Naive thymus-derived CD8-positive, alpha-beta T cell (primary cell): ENCODE measurements at places on chromosomes 13 and 19.

GRCh38 chr19:917323-918151 is at the start of gene KISS1R:
Gene KISS1R (plus strand): TSS chr19:917333. CDS start chr19:917503, 170 bp downstream.
- no peak within 1 kb of the TSS for H3K27ac ChIP-seq
- H3K27me3 ChIP-seq = peaks cover 2% of the 10 kb centered on the region
- no peaks in the 10 kb centered on the region for H3K36me3 ChIP-seq
- H3K4me3 ChIP-seq = peak within 1 kb of the TSS; percentile 79
- H3K4me1 ChIP-seq = peaks cover 22% of the 10 kb centered on the region

GRCh38 chr19:410243-410781 is 1.4 kb upstream of the C2CD4C start:
- peaks cover 7% of the 10 kb centered on the region for H3K27me3 ChIP-seq
- no peaks in the 10 kb centered on the region for H3K36me3 ChIP-seq
- no peak overlapping the region for H3K4me3 ChIP-seq
- DNase-seq = peak; percentile 49
- peaks cover 6% of the 10 kb centered on the region for H3K4me1 ChIP-seq
- H3K27ac ChIP-seq = no peak overlapping the region

- no peaks in the 10 kb centered on the region for H3K4me1 ChIP-seq
- H3K36me3 ChIP-seq = no peaks in the 10 kb centered on the region
- no peak for DNase-seq
- no peaks in the 10 kb centered on the region for H3K27me3 ChIP-seq
These were observed 40.6 kb downstream of the CCDC122 start for GRCh38 chr13:43838909-43839308.

DNA sequence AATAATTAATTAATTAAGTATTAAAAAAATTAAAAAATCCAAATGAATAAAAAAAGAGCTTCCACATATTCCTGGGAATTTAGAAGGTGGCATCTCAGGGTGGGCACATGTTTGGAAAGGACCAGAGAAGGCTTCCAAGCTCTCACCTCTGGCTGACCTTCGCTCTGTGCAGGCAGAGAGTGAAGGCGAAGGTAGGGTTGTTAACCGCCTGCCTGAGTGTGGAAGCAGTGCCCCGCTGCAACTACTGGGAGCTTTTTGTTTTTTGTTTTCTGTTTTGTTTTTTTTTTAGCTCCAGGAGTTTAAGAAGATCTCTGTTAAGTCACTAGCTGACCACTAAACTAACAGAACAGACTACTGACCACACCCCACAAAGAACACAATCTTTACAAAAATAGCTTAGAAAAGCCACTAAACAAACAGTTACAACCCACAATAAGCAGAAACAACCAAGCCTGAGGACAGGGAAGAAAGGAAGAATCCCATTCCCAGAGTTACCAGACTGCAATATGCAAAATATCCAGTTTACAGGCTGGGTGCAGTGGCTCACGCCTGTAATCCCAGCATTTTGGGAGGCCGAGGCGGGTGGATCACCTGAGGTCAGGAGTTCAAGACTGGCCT is 11.4 kb downstream of the ZNF541 start:
- no peak overlapping the region for H3K4me3 ChIP-seq
- H3K27me3 ChIP-seq = no peaks in the 10 kb centered on the region
- DNase-seq = no peak
- no peaks in the 10 kb centered on the region for H3K36me3 ChIP-seq
- H3K4me1 ChIP-seq = no peaks in the 10 kb centered on the region
- no peak overlapping the region for H3K27ac ChIP-seq

- H3K4me1 ChIP-seq = no peaks in the 10 kb centered on the region
- no peak overlapping the region for H3K4me3 ChIP-seq
- no peak for DNase-seq
- no peaks in the 10 kb centered on the region for H3K27me3 ChIP-seq
- H3K27ac ChIP-seq = no peak overlapping the region
These were observed 43.2 kb upstream of the ERICH6B start for GRCh38 chr13:45658586-45659235.

- DNase-seq = no peak
- H3K36me3 ChIP-seq = no peaks in the 10 kb centered on the region
- no peak overlapping the region for H3K27ac ChIP-seq
- no peak overlapping the region for H3K4me3 ChIP-seq
- H3K4me1 ChIP-seq = peaks cover 14% of the 10 kb centered on the region
These were observed 3.2 kb upstream of the SIX5 start for GRCh38 chr19:45772130-45772840.

GRCh38 chr19:39401549-39402345 is 4.9 kb upstream of the ZFP36 start:
- peak overlapping the region; percentile 96 for H3K27ac ChIP-seq
- H3K4me1 ChIP-seq = peaks cover 71% of the 10 kb centered on the region
- DNase-seq = peak; percentile 77
- peaks cover 12% of the 10 kb centered on the region for H3K36me3 ChIP-seq
- no peaks in the 10 kb centered on the region for H3K27me3 ChIP-seq

DNA sequence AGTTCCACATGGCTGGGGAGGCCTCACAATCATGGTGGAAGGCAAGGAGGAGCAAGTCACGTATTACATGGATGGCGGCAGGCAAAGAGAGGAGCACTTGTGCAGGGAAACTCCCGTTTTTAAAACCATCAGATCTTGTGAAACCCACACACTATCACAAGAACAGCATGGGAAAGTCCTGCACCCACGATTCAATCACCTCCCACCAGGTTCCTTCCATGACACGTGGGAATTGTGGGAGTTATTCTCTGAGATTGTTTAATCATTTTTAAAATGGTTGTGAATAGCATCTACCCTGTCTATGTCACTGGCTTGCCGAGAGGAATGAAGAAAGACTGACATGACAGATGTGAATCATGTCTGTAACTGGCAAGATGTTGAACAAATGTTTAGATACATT is 301.7 kb downstream of the HS6ST3 start:
- H3K4me1 ChIP-seq = no peaks in the 10 kb centered on the region
- DNase-seq = no peak
- H3K36me3 ChIP-seq = no peaks in the 10 kb centered on the region
- no peak overlapping the region for H3K27ac ChIP-seq
- no peak overlapping the region for H3K4me3 ChIP-seq
- no peaks in the 10 kb centered on the region for H3K27me3 ChIP-seq

DNA sequence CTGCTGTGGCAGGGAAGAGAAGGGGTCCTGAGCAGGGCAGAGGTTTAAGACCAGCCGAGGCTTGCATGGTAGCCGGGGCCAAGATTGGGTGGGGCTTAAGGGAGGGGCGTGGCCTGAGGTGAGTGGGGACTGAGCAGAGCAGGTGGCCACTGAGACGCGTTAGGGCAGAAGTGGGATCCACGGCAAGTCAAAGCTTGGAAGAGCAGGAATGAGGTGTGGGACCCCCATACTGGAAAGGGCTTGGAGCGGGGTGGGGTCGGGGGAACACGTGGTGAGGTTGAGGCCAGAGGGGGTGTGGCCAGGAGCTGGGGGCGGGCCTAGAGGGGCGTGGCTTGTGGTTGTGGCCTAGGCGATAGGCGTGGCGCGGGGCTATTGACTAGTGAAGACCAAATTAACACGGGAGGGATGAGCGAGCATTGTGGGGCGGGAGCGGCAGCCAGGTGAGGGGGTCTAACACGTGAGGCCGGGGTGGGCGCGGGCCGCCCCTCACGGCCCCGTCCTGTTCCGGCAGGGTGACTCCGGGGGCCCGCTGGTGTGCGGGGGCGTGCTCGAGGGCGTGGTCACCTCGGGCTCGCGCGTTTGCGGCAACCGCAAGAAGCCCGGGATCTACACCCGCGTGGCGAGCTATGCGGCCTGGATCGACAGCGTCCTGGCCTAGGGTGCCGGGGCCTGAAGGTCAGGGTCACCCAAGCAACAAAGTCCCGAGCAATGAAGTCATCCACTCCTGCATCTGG is 3.3 kb downstream of the CFD start:
- H3K27me3 ChIP-seq = no peaks in the 10 kb centered on the region
- H3K27ac ChIP-seq = peak overlapping the region; percentile 80
- H3K4me3 ChIP-seq = peak overlapping the region; percentile 71
- H3K4me1 ChIP-seq = peaks cover 9% of the 10 kb centered on the region

- H3K27me3 ChIP-seq = peaks cover 2% of the 10 kb centered on the region
- no peak overlapping the region for H3K27ac ChIP-seq
- H3K36me3 ChIP-seq = no peaks in the 10 kb centered on the region
- no peak for DNase-seq
These were observed 9.2 kb upstream of the SERP2 start for GRCh38 chr13:44364345-44365000.

DNA sequence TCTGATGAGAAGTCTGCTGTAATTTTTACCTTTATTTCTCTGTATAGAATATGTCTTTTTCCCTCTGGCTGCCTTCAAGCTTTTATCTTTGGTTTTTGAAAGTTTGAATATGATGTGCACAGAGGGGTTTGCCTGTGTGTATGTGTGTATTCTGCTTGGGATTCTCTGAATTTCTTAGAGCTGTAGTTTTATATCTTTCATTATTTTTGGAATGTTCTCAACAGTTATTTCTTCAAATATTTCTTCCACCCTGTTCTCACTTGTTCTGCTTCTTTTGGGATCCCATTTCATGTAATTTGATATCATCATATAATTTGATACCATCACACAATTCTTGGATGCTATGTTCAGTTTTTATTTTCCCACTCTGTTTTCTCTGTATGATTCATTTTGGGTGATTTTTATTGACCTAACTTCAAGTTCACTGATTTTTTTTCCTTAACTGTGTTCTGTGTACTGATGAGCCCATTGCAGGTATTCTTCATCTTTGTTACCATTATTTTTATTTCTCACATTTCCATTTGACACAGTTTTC is 7.5 kb downstream of the COG3 start:
- no peak overlapping the region for H3K4me3 ChIP-seq
- no peaks in the 10 kb centered on the region for H3K36me3 ChIP-seq
- no peak for DNase-seq
- no peak overlapping the region for H3K27ac ChIP-seq

- no peak for DNase-seq
- no peaks in the 10 kb centered on the region for H3K27me3 ChIP-seq
- H3K4me1 ChIP-seq = no peaks in the 10 kb centered on the region
- H3K27ac ChIP-seq = no peak overlapping the region
- no peak overlapping the region for H3K4me3 ChIP-seq
- no peaks in the 10 kb centered on the region for H3K36me3 ChIP-seq
These were observed 506.7 kb upstream of the PCDH9 start for GRCh38 chr13:67736646-67737420.
